Stimulated activated CD8-positive, alpha-beta memory T cell treated with anti-CD3 and anti-CD28 coated beads, Interleukin-4, amount 100 ng/mL, for 1 hour (primary cell): ENCODE measurements at places on chromosomes 7 and 10.

GRCh38 chr7:2060701-2061100 lies 172.0 kb downstream of the MAD1L1 start:
- DNase-seq = no peak

DNA sequence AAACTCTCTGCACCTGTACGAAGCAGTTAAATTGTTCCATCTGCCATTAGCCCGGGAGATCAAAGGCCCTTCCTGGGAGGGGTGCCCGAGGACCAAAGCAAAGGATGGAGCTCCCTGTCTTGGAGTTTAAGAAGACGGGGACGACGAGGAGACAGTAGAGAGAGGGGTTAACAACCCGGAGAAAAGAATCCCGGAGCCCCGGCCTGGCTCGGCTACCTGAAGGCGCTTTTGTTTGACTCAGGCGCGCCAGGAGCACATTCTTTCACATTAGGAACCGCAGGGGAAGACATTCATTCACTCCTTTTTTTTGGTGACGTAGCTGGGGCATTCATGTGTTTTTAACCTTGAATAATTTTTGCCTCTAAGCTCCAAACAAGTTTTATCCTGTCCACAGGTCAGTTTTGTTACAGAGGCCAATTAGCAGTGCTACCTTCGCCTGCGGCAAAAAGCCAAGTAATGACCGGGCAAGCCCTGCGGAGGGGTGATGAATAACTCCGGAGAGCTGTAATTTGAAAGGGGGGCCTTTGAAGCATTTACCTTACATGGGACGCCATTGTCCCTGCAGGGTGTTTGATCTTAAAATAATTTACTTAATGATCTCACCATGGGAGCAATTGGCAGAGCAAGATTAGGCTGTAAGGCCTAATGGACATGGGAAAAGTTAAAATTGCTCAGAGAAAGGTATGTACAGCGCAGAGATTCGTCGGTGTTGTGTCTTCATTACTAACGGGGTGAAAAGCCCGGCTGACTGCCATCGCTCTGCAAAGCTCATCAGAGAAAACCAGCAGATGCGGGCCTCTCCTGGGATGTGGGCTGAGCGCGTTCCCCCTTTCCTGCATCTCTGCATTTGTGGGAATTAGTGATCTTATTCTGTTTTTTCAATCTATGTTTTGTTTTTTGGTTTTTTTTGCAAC lies 258.0 kb upstream of the SP4 start:
- no peak for DNase-seq

DNA sequence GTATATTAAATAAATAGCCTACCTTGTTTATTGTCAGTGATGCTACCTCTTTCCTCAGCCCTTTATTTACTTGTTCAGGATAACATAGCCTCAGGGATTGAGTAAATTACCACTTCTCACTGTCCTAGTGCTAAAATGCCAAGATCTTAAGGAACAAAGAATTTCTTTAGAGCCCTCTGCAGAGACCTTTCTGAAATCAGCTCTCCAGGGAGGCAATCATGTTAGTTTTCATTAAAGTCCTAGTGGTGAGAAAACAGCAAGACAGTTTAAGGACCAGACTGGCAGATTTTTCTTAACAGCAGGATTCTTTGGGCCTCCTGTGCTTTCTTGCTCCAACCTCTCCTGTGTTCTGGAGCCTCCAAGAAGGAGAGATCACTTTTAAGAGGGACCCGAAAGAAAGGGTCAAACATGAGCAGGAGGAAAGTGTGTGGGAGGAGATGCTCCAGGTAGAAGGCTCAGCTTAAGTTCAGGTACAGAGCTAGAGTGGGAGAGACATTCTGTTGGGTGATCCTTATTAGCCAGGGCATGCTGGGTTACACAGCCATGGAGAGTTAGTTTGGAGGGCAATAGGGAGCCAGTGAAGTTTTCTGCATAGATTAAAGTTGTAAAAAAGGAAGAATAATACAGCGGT lies 1.2 kb upstream of the PLCE1 start:
- no peak for DNase-seq

- DNase-seq = peak; percentile 71
These were observed at the start of gene SKAP2 for GRCh38 chr7:26864309-26865093. SKAP2 (minus strand) TSS chr7:26864590; CDS start chr7:26864429, 161 bp downstream.

GRCh38 chr7:156497776-156498509 lies 142.6 kb upstream of the RNF32 start:
- no peak for DNase-seq

GRCh38 chr7:134836447-134836846 lies 57.0 kb downstream of the CALD1 start:
- DNase-seq = no peak

DNA sequence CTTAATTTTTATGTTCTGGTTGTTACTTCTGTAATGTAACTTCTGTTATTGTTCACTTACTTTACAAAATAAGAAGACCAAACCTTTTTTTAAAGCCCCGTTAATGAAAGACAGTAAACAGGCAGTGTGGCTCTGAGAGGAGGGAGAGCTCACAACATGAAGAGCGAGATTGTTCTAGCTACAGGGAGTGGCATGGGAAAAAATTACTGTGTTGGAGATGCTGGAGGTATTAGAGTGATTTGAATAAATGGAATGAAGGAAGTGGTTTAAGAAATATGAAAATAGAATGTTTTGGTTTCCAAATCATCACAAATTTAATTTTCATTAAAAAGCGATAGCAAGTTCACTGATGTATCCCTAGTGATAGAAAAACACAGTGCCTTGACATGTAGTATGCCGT lies 31.8 kb downstream of the REEP3 start:
- DNase-seq = no peak

DNA sequence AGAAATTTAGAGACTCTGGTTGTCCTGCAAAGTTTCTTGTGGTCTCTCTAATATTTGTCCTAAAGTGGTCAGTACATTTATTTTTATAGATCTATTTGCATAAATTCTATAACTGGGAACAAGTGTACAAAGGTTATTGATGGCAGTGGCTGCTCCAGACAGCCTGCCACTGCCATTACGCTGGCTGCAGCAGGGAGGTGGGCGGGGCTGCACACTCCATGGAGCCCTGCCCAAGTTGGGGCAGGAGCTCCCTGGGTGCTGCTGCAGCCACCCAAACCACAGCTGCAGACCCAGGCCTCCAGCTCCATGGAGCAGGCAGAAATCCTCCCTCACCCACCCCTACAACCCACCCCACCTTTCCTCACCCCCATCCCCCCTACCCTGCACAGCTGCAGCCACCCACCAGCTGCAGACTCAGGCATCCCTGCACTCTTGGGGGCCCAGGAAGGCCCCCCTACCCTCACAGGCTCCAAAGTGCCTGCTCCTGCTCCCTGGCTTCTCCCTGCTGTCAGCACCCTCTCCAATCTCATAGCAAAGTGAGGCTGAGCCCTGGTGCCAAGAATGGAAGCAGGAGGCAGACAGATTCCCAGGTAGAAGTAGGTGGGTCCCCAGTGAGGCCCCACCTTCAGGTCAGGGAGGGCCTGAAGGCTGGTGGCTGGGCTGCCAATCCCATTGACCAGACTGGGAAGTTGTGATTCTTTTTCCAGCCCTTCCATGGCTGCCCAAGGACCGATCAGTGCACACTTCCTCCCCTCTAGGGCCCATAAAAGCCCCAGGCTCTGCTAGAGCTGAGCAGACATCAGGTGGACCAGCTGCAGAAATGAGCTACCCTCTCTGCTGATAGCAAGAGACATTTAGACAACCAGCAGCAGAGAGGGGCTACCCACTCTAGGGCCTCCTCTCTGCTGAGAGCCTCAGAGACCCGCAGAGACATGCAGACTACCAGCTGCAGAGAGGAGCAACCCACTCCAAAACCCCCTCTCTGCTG lies 4.8 kb upstream of the CYP3A43 start:
- no peak for DNase-seq

- no peak for DNase-seq
These were observed 18.2 kb downstream of the LSM5 start for GRCh38 chr7:32472015-32472414.

- no peak for DNase-seq
These were observed 199.5 kb downstream of the SH2D4B start for GRCh38 chr10:80737209-80737608.

- no peak for DNase-seq
These were observed 82.4 kb upstream of the NME8 start for GRCh38 chr7:37765872-37766525.

GRCh38 chr10:104057717-104058116 lies 28.0 kb downstream of the COL17A1 start:
- DNase-seq = no peak

DNA sequence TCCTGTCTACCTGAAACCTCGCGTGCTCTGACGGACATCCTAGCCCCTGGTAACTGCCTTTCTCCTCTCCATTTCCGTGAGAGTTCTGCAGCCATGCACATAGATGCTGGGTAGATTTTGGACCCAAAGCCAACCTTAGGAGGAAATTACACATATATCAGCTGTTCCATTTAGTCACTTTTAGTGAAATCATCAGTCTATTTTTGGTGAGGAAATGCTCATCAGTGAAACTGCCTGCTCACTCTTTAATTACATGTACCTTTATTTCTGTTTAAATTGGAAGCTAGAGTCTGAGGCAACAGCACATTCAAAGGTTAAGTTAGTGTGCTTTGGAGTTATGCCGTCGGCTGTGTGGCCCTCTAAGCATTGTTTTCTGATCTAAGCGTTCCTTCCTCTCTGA lies 231.3 kb downstream of the WDR37 start:
- no peak for DNase-seq

- DNase-seq = no peak
These were observed 104.1 kb upstream of the LAMB4 start for GRCh38 chr7:108234281-108234680.

DNA sequence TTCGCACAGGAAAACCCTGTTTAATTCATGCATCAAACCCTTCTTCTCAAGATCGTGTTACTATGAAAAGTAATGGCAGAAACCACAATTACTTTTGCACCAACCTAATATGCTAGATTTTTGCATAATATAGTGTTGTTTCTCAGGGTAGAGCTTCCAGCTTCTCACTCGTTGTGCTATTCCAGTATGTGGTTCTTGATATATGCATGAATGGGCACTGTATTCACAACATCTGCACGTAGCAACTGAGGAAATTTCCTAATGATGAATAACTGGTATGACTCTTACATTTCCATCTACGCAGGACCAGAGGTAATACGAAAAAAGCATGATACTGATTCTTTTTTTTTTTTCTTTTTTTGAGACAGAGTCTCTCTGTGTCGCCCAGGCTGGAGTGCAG lies 326.6 kb upstream of the GALNT17 start:
- no peak for DNase-seq

DNA sequence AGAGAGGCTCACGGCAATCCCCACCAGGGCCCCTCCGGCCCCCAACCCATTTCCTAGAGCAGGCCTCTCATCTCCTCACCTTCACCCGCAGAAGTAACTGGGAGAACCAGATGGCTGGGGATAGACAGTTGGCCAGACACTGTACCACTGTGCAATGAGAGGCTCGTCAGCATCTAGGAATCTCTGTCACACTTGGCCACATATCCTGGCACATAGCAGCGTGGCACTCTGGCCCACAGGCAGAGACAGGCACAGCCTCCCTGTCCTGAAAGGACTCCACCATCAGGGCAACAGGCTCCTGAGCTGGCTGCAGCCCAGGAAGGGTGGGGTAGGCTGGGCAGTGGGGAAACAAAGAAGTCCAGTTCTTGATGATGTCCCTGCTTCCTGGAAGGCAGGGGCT lies 45.8 kb downstream of the C10orf143 start:
- DNase-seq = no peak

DNA sequence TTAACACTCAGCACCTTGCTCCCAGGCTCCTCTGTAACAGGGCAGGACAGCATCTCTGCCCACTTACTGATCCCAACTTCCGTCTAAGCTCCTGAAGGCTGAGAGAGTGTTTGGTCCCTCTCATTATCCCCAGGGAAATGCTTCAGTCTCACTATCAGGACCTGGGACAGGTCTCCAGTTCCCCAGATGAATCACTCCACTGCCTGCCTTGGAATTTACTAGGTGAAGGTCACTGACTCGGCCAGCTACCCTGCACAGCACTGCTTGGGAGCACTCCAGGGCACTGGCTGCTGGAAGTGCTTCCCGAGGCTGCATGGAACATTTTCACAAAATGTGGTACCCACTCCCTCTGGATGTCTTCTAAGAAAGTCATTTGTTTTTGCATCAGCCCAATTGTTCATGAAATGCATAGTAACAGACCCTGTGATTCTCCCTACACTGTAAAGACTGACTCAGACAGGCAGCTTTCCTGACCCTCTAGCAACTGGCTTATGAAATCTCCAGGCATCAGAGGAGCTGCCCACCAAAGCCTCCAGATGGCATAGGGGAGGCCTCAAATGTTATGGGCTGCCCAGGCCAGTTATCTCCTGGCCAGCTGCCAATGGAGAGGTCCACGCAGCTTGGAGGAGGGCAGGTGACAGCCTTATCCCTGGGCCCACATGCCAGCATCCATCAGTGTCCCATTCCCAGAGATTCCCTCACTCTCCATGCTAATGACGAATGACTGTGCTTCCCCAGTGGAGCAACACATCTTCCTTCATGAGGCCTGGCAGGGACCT lies 89.1 kb downstream of the GFRA1 start:
- DNase-seq = no peak

- DNase-seq = no peak
These were observed 6.9 kb downstream of the MMD2 start for GRCh38 chr7:4951903-4952636.

DNA sequence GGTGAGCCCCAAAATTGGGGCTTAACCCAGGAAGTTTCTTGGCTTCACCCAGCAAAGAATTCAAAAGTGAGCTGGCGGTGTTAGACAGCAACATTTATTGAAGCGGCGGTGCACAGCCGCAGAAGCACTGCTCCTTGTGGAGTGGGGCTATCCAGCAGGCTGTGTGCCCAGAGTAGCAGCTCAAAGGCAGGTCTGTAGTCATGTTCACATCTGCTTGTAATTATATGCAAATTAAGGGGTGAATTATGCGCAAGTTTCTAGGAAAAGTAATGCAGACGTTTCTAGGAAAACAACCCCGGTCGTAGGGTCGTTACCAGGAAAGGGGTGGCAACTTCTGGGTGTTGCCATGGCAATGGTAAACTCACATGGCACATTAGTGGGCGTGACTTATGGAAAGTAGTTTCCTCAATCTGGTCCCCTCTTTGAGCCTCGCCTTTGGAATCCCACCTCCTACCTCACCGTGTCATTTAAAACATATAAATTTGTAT lies 13.7 kb upstream of the KBTBD2 start:
- DNase-seq = no peak

DNA sequence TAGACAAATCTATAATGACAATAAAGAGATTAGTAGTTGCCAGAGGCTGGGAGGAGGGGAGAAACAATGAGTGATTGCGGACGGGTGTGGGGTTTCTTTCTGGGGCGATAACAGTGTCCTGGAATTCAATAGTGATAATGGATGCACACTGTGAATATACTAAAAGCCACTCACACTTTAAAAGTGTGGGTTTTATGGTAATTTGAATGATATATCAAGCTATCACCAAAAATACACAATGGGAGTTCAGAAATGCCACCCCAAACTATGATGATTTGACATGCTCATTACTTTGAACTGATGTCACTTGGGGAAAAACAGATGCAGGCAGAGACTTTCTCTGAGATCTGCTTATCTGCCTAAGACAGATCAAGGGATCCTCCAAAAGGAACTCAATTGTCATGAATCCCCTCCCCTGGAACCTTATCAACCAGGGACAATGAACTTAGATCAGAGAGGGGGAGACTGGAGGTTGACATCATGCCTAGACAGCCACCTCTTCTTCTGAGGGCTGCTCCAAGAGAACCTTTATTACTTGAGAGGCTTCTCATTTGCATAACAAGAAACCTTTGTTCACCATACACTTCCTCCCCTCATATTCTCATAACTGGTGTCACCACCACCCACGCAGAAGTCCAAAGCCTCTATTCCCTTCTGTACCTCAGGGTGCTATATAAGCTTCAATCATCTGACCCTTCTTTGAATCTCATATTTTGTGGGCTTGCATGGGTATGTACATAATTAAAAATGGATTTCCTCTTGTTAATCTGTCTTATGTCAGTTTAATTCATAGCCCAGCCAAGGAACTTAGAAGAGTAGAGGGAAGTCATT lies 14.8 kb upstream of the ZC3HAV1 start:
- no peak for DNase-seq
